Activated CD4-positive, alpha-beta T cell treated with anti-CD3 and anti-CD28 coated beads for 48 hours (primary cell): ENCODE measurements at places on chromosomes 6 and 20.

DNA sequence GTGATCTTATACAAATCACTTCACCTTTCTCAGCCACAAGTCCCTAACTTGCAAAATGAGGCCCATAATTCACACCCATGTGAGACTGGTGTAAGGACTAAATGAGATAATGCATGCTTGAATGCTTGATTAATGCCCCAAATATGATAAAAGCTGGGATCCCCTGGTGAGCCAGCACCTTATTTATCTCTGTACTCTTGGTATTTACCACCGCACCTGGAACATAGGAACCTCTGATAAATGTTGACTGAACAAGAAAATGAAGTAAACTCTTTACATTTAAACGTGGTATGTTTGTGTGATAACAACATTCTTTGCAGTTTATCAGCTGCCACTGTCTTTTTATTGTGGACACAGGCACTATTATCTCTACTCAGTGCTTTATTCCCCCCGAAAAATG, 2.5 kb upstream of the APOBEC2 start:
- no peak for DNase-seq

DNA sequence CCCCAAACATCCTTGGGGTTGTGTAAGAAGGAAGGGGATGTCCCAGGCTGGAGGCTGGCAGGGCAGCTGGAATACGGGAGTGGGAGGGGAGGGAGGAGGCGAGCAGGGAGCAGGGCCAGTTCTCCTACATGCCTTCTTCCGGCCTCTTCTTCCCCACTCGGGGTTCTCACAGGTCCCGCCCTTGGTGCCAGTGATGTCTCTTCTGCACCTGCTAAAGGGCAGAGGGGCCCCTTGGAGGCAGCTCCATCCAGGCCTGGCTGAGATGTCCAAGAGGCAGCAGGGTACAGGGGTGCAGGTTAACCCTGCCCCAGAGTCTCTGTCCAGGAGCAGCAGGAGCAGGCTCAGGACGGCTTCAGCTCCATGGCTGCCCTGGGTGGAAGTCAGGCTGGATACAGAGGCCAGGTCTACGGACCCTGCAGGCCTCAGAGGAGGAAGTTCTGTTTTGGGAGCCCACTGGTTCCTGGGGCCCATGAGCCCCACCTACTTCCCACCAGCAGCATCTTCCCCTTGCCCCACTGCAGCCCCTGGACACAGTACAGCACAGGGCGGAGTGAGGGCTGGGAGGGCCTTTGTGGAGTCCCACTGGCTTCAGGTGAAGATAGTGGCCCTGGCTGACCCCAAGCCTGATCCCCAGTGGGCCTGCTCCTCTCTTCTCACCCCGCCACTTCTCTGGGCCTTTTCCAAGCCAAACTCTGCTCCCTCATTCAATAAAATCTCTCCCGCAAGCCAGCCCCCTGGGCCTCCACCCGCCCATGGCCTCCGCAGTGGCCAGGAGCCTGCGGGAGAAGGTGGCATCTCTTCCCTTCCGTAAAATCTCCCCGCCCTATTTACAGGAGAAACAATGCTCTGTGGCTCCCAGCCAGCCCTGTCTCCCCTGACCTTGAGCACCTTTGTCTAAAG, 60.4 kb downstream of the YTHDF1 start:
- DNase-seq: no peak

GRCh38 chr20:47818466-47818865, 33.2 kb upstream of the SULF2 start:
- no peak for DNase-seq

DNA sequence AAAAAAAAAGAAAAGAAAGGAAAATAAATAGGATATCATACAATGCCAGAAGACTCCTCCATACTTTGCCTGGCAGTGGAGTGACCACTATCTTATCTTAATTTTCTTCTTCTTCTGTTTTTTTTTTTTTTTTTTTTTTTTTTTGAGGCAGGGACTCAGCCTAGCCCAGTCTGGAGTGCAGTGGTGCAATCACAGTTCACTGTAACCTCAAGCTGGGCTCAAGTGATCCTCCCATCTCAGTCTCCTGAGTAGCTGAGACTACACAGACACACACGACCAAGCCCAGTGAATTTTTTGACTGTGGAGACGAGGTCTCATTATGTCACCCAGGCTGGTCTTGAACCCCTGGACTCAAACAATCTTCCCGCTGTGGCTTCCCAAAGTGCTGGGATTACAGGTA, 17.1 kb upstream of the MMP9 start:
- no peak for DNase-seq

DNA sequence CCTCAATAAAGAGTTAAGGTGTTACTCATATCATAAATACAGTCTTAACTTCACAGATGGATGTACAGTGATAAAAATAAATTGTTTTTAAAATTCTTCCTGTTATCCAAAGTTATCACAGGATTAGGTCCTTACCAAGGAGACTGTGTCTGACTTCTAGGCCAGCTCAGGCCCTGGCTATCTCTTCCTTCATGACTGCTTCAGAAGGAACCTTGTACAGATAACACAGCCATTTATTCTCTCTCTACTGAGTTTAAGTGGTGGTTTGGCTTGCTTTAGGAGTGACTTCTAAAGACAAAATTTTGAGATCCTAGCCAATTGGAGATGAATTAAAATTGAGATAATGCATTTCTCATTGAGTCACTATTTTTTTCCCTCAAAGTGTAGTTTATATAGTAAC, 40.8 kb upstream of the RNF182 start:
- DNase-seq: no peak

- no peak for DNase-seq
Measured at GRCh38 chr20:19527509-19527908, 230.5 kb upstream of the RIN2 start.

DNA sequence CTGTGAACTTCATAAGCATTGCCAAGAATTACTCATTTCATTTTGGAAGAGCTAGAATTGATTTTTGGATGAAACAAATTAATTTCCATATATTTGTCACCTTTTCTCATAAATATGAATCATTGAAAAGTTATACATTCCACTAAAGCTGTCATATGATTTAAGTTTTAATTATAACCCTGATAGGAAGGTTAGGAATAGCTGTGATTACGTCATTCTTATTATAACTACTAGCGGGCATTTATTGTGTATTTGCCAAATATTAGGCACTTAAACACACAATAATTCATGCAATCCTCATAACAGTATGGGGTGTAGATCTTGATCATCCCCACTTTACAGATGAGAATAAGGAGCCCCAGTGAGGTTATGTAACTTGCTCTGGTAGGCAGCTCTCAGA, 77.4 kb upstream of the ENPP5 start:
- no peak for DNase-seq

GRCh38 chr20:60727425-60727824, 524.6 kb upstream of the CDH4 start:
- no peak for DNase-seq

GRCh38 chr6:40356242-40356910, 230.8 kb downstream of the LRFN2 start:
- DNase-seq: peak; percentile 22

GRCh38 chr6:67680297-67680932, 954.7 kb upstream of the ADGRB3 start:
- no peak for DNase-seq

- no peak for DNase-seq
Measured at GRCh38 chr6:82904257-82904656, 161.4 kb downstream of the UBE3D start.

GRCh38 chr6:142570221-142570671, 268.4 kb downstream of the ADGRG6 start:
- no peak for DNase-seq

DNA sequence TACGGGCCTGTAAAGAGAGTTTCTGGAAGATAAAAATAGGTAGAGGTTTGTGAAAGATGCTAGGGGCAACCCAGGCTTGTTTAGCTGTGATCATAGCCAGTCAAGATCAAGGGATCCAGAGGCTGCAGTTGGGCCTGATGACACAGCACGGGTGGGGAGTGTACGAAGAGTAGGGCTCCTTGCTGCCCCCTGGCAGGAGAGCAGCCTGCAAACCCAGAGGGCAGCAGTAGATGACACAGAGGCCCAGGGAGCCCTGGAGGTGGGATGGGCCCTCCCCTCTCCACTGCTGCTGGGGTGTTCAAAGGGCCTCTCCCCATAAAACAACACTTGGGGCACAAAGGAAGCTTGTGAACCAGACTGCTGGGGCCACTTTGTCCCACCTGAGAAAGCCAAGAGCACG, 47.2 kb downstream of the VEGFA start:
- peak; percentile 43 for DNase-seq

DNA sequence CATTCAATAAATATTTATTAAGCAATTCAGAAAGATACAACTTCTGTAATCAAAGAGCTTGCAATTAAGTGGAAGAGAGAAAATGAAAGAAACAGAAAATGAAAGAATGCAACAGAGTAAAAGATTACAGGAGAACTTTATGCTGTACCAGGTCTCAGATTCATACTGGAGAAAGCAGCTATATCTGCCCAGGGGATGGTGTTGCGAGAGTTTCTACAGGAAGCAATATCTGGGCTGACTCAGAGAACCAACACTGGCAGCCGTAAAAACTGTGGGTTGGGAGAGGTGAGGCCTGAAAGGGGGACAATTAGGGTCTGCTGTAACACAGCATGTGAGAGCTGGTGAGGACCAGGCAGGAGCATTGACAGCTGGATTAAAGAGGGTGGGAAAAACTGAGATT, 256.7 kb upstream of the TCF21 start:
- no peak for DNase-seq

DNA sequence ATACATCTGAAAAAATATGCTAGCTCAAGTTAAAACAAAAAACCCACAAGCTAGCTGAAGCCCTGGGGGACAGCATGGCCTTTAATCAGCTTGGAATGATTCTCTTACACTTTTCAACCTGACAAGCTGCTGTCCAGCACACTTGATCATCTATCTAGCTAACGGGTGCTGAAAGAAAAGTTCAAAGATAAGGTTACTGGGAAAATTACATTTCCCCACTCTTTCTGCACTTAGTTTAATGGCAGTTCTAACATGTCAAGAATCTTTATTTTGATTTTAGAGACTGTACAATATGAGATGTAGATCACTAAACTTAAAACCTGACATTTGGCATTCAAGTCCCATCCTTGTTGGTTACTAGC, 53.4 kb downstream of the STK4 start:
- DNase-seq: no peak

- no peak for DNase-seq
Measured at GRCh38 chr6:1581120-1581991, 28.4 kb upstream of the FOXC1 start.

- no peak for DNase-seq
Measured at GRCh38 chr6:56819604-56820003, 135.3 kb upstream of the BEND6 start.

- no peak for DNase-seq
Measured at GRCh38 chr20:15676815-15677214, 896.4 kb downstream of the KIF16B start.

GRCh38 chr6:104958178-104959025, 1.5 kb downstream of the LIN28B start:
- DNase-seq: no peak

- DNase-seq: no peak
Measured at GRCh38 chr6:88813045-88813444, 150.4 kb downstream of the RNGTT start.

- DNase-seq: no peak
Measured at GRCh38 chr6:53014063-53014462, 19.0 kb upstream of the GSTA4 start.

DNA sequence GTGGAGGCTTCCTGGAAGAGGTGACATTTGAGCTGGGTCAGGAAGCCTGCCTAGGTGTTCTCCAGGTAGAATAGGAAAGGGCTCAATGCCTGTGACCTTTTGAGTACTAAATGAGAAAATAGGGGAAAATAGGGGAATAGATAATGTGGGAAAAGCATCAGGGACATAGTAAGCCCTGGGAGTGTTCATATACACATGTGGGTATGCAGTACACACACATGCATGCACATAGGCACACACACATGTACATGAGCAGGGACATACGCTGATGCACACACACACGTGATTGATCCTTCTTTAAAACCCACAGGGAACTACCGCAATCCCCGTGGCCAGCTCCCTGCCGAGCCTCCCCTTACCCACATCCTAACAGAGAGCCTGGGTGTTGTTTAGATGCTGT, 351.7 kb downstream of the CDH4 start:
- DNase-seq: no peak

DNA sequence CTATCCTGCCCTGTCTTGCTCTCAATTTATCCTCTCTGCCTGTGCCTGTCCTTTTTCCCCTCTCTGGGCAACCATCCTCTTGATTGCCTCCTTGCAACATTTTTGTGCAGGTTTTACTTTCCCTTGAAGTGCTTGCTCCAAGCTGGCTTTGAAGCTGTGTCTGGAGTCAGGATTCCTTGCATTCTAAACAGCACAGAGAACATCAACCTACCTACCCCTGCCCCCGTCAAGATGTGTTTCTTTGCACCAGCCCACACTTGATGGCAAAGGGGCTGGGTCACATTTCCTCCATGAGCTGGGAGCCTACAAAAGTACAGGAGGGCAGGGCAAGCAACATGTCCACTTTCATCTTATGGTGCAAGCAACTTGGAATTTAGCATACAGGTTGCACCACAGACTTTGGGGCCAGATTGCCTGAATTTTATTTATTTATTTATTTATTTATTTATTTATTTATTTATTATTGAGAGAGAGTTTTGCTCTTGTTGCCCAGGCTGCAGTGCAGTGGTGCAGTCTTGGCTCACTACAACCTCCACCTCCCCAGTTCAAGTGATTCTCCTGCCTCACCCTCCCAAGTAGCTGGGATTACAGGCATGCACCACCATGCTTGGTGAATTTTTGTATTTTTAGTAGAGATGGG, 206.3 kb downstream of the COL19A1 start:
- DNase-seq: no peak

DNA sequence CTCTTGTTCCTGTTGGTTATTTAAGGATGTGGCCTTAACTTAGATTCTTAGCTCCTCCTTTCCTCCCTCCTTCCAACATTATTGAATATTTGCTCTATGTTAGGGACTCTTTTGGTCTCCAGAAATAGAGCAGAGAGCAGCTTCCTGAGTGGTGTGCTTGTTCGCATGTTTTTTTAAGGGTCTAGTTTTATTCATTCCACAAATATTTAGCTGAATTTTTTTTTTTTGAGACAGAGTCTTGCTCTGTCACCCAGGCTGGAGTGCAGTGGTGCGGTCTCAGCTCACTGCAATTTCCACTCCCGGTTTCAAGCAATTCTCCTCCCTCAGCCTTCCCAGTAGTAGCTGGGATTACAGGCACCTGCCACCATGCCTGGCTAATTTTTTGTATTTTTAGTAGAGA, 169.2 kb downstream of the ZFAND3 start:
- no peak for DNase-seq

GRCh38 chr6:1381481-1382330, 7.7 kb upstream of the FOXF2 start:
- DNase-seq: peak; percentile 75
